Anterior cingulate cortex (tissue), 58 donors: ENCODE measurements at places on chromosomes 6 and 20.

DNA sequence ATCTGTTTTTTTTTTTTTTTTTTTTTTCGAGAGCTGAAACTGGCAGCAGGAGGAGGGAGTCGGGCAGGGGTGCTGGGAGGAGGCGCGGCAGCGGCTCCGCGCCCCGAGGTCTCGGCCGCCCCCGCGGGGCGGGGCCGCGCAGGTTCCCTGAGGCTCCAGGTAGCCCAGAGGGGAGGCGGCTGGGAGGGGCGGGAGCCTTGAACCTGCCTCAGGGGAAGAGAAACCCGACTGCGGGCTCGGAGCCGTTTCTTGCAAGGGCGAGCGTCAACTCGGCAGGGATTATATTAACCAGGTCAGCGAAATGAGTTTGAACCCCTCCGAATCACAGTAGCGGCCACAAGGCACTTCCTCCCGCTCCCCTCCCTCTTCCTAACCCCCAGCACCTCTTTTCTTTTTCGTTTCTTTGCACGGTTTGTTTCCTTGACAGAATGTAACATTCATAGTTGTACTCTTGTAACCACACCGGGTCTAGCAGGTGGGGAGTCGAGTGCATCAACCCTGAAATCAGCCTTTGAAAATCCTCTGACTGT lies 2.0 kb downstream of the MYB start:
- no peak for DNase-seq

GRCh38 chr6:150078788-150079187 lies 9.9 kb upstream of the ULBP3 start:
- DNase-seq = no peak

DNA sequence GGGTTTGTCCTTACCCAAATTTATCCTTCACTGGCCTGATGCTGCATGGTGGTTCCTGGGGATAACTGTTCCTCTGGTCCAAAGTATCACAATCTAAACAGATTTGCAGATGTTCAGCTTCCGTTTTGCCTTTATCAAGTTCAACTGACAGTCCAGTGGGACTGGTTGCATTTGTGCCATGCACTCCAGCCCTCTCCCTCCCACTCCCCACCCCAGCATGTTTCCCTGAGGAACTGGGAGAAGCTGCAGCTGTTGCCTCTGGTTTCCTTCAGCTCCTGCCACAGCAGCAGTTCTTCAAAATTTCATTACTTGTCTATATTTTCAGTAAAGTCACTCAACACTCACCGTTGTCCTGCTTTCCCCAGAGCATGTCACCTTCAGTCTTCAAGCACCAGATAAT lies 39.5 kb upstream of the KIF16B start:
- no peak for DNase-seq

DNA sequence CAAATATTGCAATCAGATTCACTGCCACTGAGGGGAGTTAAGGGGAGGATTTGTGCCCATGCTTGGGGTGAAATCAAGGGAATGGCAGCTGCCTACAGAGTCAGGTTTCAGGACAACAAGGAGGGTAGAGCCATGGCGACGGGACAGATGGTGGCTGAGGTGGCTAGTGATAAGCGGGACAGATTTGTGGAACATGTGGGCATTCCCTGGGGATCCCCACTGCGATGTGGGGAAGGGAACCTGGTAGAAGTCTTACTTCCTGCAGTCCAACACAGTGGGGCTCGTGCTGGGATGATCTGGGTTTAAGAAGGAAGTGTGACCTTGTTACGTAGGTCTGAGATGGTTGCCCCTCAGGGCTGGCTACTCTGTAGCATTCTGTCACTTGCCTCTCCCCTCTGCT lies 292.0 kb upstream of the JARID2 start:
- no peak for DNase-seq

DNA sequence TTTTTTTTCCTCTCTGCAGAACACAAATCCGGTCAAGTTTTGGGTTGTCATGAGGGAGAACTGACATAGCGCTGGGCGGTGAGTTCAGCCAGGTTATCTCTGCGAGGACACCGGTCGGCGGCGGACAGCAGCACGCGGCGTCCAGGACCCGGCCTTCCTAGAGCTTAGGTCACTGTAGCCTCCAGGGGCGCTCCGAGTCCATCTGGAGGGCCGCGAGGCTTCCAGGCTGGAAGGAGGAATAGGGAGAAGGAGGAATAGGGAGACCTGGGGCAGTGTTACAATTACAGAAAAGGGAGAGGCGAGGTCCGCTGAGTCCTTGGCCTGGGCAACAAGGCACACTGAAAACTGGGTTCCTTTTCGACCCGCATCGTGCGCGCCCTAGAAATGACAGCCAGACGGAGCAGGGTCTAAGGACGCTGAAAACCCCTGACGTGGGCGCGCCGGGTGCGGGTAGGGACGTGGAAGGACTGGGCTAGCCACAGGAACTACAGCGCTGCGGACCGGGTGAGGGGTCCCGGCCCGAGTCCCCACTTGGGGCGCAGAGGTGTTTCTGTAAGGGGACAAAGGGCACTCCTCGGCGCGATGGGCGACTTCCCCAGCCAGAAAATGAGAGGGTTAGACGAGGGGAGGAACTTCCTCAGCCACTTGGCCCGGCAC lies 536 bp upstream of the FNDC1 start:
- DNase-seq = no peak

DNA sequence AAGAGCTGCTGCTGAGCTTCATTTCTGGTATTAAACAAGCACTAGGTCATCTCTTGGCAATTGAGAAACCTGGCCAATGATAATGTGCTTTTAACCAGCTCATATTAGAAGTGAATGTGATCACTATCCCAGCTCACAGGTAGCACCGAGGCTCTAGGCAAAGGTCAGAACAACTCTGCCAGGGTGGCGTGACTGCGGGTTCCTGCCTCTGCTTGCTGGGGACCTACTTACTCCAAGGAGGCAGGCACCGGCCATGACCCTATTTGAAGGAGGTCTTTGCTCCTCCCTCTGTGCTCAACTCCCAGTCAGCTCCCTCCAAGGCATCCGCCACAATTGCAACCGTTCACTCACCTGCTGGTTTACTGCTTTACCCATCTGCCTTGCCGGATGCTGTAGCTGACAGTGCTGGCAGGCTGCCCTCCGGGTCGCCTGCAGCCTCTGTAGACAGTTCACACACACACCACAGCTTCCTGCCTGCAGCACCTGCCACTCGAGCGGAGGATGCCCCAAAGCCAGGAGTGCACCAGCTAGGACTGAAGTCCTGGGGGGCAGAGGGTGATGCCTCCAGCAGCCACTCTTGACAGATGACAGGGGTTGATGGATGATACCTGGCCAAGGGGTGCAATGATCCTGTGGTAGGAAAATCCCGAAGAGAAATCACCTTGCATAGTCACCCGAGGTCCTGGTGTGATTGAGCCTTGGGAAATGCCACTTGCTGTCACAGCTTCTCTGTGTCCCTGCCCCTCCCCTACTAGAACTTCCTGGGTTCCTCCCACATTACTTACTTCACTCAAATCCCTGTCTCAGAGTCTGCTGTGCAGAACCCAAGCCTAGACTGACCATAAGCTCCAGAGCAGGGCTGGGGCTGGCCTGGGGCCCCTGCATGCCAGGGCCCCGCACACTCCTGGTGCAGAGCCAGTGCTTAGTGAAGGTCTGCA lies 8.8 kb upstream of the VSX1 start:
- DNase-seq = no peak

- DNase-seq = no peak
Measured at GRCh38 chr6:62150048-62150663, 135.9 kb downstream of the KHDRBS2 start.

DNA sequence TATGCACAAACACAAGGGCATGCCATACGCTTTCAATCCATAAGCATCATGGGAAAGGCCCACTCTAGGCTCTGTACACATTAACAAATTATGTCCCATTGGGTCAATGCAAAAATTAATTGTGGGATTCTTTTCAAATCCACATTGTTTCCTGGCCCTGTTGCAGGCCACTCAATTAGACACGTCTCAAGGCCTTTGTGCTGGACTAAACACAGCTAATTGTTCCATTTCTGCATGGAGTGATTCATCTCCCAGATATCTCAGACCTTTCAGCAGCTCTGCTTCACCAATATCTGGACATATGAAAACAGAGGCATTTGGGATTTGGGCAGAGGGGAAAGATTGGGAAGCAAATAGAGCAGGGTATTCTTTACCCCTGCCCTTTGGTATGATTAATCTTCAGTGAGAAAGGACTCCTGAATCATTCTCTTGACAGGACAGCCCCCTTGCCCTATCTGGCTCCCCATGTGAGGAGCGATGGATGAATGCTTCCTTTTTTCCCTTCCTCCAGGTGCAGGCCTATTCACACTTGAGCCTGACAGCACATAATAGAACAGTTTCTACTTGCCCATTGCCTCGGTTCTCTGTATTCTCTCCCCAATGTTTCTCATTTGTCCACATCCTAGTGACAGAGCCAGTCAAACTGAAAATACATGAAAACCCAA lies 547.6 kb downstream of the HAO1 start:
- DNase-seq = no peak

- DNase-seq = no peak
Measured at GRCh38 chr6:51494342-51494741, 593.1 kb downstream of the PKHD1 start.

- DNase-seq = no peak
Measured at GRCh38 chr6:156577749-156578148, 199.4 kb upstream of the ARID1B start.

- no peak for DNase-seq
Measured at GRCh38 chr6:129646642-129647041, 63.3 kb downstream of the ARHGAP18 start.

DNA sequence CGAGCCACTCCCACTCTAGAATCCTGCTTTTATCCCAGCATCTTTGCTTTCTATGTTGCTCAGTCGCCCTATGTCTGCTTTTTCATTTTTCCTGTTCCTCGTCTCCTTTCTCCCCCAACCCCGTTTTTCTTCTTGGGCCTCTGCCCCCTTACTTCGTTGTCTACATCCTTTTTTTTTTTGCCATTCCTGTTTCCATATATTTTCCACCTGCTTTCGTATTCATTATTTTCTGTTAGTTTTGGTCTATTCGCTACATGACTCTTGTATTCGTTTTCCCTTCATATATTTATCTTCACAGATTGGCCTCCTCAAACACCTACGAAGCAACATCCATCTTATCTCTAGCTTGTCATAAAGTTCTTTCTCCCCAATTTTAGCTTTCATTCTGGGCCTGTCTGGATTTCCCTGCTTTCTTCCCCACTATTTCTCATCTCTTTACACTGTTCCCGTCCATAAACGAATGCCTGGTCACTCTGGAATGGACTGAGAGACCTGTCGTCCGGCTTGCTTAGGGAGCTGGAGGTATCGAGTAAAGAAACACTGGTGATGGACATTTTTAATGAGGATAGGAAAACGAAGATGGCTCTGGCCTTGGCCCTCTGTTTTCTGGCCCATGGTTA lies 915 bp downstream of the PRRC2A start:
- DNase-seq = no peak

DNA sequence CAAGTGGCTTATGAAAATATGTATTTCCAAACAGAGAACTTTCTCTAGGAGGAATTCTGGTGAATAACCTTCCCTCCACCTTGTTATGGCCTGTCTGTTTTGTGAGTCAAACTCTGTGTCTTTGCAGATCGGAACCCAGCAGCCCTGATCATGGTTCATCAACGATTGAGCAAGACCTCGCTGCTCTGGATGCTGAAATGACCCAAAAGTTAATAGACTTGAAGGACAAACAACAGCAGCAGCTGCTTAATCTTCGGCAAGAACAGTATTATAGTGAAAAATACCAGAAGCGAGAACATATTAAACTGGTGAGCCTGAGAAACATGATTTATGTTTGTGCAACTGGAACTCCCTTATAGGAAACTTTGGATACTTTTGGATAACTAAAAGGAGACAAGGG lies 294.5 kb upstream of the PLCB4 start:
- no peak for DNase-seq

- DNase-seq = no peak
Measured at GRCh38 chr6:99841297-99841696, 152.7 kb downstream of the MCHR2 start.

GRCh38 chr20:64173116-64173515 lies 8.9 kb downstream of the MYT1 start:
- DNase-seq = no peak

DNA sequence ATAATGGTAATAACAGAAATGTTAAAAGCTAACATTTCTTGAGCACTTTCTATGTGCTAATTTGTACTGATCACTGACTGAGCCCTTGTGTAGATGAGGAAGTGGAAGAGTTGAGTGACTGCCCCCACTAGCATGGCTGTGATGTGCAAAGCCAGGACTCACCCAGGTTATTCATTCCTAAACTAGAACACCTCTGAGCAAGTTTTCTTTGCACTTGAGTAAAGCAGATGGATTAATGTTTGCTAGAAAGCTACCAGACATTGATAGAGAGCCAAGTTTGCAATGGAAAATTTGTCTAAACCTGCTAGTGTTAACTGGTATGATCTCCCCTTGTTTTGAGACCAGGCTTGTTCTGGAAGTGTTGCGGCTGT lies 467.4 kb upstream of the PLCB4 start:
- no peak for DNase-seq

DNA sequence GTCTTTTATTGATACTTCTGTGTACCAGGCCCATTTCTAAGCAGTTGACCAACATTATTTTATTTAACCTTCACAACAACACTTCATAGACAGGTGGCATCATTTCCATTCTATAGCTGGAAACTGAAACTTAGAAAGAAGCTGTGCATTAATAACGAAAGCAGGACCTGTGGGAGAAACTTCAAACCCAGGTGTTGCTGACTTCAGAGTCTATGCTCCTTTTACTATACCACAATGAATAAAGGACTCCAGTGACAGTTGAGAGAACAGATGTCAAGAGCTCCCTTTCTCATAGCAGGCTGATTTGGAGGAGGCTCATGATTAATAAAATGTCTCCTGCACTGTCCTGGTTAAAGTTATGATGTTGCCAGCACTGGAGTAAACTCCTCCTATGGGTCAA lies 56.6 kb upstream of the POU3F2 start:
- no peak for DNase-seq

GRCh38 chr20:326645-327185 lies 1.4 kb downstream of the SOX12 start:
- DNase-seq = no peak

DNA sequence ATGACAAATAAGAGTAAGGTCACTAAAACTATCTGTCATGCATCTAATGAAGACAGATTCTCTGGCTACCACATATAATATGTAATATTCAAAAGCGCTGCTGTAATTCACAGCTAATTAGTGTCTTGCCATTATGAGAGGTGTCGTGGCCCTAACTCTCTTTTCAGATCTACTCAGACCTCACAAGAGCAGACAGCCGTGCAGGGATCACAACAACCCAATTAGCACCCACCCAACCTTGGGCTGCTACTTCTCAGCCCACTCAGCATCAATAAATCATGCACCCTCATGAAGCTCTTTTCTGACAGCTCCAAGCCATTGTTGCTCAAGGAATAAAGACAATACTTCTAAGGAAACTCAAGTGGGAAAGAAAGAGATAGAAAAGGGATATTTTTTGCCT lies 61.5 kb downstream of the FRK start:
- DNase-seq = no peak
